Kidney epithelial cell (primary cell): ENCODE measurements at places on chromosomes 6 and 20.

DNA sequence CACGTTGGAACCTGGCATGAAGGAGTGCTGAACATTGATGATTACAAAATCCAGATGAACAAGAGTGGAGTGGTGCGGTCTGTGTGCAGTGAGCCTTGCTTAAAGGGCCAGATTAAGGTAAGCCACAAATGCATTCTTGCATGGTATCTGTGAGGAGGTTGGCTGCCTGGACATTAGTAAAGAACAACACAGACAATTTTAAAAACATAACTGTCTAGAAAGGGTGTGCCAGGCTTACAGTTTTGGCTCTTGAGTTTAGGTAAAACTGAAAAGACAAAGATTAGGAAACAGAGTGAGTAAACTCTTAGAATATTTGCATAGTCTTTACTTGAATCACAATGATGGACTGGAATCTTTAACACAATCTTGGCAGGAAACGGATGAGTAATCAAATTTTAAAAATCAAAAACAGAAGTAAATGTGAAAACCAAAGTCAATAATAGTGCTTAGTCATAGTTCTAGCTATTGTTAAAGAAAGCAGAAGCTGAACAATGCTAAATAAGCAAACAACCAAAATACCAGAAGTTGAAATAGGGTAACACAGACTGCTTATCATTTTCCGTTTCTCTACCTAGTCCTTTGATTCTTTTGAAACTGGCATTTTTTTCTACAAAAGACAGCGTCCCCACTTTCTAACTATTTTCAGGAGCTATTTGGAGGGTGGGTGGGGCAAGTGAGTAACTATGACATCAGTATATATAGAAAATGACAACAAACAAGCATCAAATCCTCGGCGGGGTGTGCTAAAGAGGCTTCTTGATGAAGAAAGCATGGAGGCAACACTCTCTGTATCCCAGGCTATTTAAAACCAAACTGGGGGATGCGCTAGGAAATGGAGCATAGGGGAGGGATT is 185.8 kb upstream of the RAB32 start:
- DNase-seq: peak; percentile 42

DNA sequence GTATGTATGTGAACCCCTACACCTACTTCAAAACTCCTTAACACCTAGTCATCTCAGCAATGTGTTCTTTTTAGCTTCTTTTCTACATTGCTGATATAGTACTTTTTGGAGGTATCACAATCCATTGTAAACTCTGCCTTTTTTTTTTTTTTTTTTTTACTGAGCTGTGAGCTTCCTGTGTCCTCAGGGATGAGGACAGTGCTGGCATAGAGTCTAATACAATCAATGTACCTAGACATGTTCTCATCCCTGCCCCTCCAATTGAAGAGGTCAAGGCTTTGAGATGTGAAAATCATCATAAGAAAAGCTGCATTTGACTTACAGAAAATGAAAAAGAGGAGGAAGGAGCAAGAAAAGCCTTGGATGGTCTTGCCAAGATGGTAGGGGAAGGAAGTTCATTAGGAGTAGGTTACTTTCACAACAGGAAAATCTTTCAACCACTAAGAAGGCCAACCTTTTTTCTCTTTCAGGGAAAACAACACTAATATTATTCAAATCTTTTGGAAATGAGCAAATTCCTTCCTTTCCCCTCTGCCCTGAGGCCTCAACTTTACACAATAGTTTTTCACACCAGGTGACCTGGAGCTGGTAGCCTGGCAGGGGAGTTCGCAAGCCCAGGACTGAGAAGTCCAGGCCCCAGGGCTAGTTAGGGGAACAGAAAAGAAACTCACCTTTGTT is 2.8 kb upstream of the JARID2 start:
- no peak for DNase-seq

DNA sequence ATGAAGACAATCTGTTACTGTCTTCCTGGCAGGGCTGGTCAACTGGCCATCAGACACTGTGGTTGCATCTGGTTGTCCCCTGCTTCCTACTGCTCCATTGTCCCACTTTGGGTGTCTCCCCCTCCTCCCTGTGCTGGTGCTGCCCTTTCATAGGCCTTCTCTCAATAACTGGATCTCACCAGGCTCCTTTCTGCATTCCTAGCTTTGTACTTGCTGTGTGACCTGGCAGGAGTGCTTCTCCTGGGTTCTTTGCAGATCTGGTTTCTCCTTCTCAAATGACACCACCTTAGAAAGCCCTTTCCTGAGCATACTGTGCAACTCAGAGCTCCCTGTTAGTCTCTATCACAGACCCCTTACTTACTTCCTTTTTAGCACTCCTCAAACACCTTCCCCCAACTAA is 223.0 kb downstream of the BCKDHB start:
- DNase-seq: no peak

GRCh38 chr20:50309280-50309763 is 118.7 kb downstream of the CEBPB start:
- DNase-seq: no peak

- no peak for DNase-seq
Measured at GRCh38 chr20:51021067-51022025, 1.6 kb downstream of the KCNG1 start.

DNA sequence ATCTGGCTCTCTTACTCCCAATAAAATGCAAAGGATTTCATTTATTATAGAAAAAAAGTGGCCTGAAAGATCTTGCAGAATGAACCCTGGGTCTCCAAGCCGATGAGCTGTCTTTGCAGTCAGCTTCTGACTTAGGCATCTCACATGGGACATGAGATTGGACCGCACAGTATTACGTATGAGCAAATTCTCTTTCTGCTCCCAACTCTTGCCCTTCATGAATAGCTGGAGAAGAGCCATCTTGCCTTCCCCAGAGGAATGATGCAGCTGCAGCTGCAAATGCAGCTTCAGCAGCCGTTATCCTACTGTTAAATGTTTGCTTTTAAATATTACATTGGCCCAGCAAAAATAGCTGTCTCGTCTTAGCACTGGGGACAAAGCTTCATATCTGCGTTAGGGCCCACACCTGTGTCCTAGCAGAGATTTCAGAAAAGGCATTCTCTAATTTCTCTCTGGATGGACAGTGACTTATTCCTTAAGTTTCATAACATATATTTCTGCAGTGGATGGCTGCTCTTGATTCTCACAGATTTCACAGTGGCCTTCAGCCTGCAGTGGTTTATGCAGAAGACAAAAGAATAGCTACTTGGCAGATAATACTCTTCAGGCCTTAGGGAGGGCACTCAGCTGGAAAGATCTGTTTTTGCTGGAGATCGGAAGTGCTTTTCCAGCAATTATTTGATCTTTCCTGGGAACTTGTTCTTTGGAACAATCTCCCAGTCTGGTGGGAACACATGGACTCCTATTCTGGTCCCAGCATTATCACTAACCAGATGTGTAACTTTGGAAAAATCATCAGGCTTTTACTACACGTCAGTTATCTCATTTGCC is 129.2 kb downstream of the FYN start:
- DNase-seq: no peak
